ENCODE measurements at places on chromosomes 13 and 19.

- no peak for ATAC-seq
Measured at GRCh38 chr13:95474992-95475391, 77.5 kb upstream of the CLDN10 start.

GRCh38 chr19:53055117-53055516 lies 10.6 kb downstream of the ERVV-2 start:
- no peak for ATAC-seq

DNA sequence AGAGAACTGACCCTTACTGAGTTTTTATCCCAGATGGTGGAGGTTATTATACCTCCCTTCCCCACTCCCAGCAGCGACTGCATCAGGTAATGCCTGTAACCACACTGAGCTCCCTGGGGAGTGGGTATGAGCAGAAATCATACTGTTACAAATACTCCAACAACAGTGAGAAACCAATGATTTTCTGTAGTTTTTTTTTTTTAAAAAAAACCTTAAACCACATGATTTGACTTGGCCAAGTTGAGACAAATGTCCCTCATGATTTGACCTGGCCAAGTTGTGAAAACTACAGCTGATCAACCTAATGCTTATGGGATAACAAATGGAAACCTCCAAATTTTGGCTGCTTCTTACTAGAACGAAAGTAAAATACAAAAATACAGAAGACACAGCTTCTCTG lies 33.1 kb upstream of the SERP2 start:
- ATAC-seq, result no peak

- ATAC-seq, result no peak
Measured at GRCh38 chr19:13396250-13397080, 109.8 kb downstream of the CACNA1A start.

DNA sequence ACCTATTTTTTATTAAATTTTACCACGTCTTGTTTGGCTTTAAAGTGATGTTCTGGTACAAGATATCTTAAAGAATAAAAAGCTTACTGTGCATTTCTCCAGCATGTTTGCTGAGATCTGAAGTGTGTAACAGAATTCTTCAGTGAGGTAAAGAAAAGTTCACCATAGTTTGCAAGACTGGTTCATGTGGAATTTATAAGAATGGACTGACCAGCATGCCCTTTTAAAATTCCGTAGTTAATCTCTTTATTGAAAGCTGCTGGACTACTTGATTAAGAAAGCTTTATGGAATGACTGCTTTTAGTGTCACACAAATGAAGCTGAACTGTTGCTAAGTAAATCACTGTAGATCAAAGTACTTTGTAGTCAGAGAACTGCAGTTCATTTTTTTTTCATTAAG lies 119.2 kb downstream of the GPC6 start:
- ATAC-seq, result no peak

DNA sequence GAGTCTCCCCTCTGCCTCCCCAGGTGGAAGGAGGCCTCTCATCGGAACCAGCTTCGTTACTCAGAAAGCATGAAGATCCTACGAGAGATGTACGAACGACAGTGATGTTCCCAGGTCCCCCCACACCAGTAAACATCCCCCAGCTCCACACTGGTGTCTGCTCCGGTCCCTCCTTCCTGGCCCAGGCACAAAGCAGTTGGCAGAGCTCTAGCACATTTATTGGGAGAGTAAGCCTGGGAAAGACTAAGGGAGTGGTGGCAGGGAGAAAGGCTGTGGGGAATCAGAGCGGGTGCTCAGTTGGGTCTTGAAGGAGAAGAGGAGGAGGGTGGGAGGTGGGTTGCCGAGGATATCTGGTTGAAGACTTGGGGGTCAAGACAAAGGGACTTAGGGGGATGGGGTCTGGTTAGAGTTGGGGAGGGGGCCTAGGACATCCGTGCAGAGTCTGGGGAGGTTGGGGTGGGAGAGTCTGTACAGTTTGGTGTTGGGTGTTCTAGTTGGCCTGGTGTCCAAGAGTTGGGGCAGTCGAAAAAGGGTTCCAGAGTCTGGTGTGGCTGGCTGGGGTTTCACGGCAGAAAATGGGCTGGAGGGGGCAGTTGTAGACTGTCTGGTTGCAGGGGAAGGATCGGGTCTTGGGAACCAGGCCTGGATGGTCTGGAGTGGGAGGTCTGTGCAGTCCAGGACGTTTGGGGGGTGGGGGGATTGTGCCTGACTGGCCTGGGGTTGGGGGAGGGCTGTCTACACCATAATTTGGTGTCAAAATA lies 2.3 kb downstream of the HSPB6 start:
- ATAC-seq, result no peak

GRCh38 chr13:114269281-114269770 lies 12.1 kb upstream of the UPF3A start:
- no peak for ATAC-seq

GRCh38 chr19:49981603-49982593 lies 20.9 kb upstream of the SIGLEC11 start:
- ATAC-seq, result no peak

All from stimulated activated memory B cell treated with anti-CD40 and anti-IgM and Interleukin-4, amounts not matched to agents 10 μg/mL and 1 μg/mL and 100 μg/mL, for 72 hours (primary cell).